ENCODE measurements at places on chromosomes 16 and 17.

- no peak for DNase-seq
Measured at GRCh38 chr16:23549938-23550337, 7.2 kb downstream of the EARS2 start.

DNA sequence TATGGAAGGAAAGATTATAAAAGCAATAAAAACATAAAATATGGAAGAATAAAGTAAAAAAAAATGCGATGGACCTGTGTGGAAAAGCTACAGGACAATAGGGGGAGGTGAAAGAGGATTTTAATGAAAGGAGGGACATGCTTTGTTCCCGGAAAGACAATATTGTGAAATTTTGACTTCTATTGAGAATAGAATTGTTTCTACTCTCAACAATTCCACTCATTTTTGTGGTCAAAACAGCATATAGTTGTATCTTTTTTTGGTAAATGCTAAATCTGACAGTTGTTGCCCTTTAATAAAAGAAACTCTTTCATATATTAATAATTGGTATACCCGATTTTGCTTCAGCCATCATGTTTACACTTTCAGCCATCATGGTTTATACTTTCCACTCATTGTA lies 22.9 kb upstream of the APPBP2 start:
- DNase-seq: no peak

DNA sequence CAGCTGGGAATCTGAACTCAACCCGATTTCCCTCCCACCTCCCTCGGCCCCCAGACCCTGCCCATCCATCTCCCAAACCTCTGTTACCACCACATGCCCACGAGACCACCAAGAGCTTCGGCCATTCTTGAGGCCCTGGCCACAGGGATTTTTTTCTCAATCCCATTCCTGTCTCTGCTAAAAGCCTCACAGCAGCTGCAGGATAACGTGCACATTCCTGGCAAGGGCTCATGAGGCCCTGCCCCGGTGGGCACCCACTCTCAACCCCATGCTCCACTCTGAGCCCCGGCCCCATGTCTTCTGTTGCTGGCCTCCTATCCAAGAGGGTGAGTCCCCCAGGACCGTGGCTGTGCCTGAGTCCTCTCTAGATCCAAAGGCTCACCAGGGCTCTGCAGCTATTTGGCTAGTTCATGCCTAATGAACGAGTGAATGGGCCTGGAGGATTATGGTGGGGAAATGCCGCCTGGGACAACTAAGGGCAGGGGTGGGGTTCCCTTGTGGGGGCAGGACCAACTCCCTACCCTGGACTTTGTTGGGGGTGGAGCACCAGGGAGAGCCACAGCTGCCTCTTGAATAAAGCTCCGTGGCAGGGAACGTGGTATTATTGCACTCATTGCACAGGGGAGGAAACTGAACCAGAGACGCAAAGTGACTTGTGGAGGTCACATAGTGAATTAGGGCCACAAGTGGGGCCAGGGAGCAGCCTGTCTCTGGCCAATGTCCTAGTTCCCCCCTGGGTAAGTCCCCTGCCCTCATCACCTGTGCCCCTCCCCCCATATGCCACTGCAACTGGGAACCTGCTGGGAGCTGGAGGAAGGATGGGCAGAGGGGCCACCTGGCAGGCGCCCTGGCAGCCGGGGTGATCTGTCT lies 113.8 kb upstream of the SMURF2 start:
- DNase-seq: no peak

DNA sequence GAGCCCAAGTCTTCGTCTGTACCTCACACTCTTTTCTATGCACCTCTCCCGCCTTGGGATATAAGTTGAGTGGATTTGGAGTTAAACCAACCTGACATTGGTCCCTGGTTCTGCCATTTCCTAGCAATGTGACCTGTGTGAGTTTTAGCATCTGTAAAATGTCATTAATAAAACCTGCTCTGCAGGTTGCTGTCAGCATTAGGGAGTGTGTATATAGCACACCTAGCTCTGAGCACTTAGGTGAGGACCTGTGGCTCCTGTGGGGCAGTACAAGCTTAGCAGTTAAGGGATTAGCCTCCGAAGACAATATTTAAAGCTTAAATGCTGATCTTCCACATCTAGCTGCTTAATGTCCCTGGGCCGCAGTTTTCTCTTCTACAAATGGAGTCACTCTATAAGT lies 248.0 kb downstream of the TMEM114 start:
- no peak for DNase-seq

DNA sequence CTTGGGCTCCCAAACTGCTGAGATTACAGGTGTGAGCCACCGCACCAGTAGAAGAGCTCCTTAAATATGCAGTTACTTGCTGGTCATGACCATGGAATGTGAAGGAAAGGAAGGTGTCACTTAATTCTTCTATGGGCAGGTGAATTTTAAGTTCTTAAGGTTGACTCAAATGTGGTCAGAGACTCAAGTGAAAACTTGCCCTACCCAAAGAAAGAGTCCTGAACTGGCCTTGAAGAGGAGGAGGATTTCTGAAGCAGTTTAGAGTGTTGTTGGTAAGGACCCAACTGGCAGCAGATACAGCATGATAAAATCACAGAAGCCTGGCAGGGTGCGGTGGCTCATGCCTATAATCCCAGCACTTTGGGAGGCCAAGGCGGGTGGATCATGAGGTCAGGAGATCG lies 29.4 kb downstream of the CHD9 start:
- no peak for DNase-seq

DNA sequence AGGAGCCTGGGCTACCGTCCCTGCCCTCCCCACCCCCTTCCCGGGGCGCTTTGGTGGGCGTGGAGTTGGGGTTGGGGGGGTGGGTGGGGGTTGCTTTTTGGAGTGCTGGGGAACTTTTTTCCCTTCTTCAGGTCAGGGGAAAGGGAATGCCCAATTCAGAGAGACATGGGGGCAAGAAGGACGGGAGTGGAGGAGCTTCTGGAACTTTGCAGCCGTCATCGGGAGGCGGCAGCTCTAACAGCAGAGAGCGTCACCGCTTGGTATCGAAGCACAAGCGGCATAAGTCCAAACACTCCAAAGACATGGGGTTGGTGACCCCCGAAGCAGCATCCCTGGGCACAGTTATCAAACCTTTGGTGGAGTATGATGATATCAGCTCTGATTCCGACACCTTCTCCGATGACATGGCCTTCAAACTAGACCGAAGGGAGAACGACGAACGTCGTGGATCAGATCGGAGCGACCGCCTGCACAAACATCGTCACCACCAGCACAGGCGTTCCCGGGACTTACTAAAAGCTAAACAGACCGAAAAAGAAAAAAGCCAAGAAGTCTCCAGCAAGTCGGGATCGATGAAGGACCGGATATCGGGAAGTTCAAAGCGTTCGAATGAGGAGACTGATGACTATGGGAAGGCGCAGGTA lies 762 bp downstream of the CDK12 start:
- DNase-seq: no peak

GRCh38 chr17:6953689-6954088 lies 42.2 kb upstream of the ALOX12 start:
- no peak for DNase-seq

DNA sequence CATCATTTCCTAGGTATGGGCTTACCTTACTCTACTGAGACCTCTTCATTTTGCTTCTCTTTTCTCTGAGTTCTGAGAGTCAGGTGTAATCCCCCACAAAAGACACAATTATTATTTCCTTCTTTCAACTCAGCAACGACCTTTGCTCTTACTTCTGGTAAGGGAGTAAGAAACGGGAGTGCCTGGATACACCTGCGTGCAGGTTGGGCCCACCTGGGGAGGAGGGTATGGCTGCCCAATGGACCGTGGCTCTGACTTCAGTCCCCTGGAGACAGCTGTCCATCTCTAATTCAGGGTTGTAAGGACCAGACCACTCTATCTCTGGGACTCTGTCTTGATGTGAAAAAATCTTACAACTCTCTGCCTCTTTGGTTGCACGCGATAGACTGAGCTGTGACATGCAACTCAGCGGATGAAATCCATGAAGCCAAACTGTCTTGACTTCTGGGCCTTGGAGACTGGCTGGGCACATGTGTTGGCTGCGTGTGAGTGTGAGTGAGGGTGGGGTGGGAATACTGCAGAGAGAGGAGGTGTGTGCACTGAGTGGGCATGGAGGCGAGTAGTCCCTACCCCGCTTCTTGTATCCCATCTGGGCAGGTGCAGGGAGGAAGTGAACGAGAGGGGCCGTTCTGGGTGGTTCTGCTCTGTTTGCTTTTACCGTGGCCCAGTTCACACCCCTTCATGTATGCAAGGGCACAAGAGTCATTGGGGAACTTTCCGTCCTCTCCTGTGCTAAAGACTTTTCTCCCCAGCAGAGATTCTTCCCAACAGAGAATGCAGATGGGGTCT lies 1.2 kb downstream of the TMEM238L start:
- no peak for DNase-seq

GRCh38 chr17:57154921-57155320 lies 69.9 kb downstream of the AKAP1 start:
- no peak for DNase-seq

- no peak for DNase-seq
Measured at GRCh38 chr16:79972053-79972704, 371.6 kb upstream of the MAF start.

DNA sequence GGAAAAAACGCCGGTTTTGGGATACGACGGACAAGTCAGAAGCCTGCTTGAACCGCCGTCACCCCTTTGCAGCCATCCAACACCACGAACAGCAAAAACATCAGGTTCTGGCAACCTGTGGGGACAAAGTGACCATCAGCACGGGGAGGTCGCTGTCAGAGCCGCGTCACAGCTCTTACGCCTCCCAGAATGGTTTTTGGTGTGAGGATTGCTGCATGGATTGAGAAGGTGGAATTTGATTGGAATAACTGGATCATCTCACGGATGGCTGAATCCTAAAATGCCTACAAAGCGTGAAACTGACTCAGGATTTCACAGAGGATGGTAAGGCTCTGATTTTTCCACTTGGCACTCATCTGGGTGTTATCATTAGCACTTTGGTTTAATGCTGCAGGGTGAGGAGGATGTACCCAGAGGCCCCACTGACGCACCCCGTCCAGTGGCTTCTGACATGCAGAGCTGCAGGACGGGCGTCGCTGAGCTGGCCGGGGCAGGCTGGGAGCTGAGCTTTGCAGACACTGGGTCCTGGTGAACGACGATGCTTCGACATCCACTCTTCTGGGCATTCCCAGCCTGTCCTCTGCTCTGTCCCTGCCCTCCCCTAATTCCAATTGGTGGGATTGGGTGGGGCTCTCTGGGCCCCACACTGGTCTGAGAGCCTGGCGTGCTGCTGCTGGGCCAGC lies 73.4 kb upstream of the CREBBP start:
- no peak for DNase-seq

DNA sequence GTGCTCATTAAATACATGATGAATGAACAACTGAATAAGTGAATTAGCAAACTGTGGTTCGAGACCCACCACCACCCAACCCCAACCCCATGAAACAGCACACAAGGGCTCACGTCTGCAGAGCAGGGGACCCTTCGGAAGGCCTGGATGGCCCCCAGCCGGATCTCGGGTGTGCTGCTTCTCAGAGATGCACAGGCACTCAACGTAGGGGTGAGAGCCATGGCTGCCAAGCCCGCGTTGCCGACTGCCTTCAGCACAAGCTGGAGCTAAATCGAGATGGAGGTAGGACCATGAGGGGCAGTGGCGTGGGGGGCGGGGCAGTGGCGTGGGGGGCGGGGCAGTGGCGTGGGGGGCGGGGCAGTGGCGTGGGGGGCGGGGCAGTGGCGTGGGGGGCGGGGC lies 93.2 kb downstream of the LITAF start:
- peak; percentile 67 for DNase-seq

GRCh38 chr16:74321356-74321755 lies 24.7 kb downstream of the PSMD7 start:
- DNase-seq: no peak

DNA sequence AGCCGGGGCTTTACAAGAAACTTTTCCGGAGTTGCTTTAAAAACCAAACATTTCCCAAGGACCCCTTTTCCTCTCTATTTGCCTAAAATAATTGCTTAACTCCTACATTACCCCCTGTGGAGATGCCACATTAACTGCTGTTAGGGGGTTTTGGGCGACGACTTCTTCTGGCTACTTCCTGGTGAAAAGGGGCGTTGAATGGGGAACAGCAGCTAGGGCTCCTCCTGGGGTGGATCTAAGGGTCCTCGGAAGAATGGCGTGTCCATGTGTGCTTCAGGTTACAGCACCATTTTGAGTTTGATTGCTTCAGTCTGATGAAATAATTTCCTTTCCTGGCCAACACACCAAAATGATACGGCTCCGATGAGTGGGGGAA lies 22.0 kb downstream of the ABCC1 start:
- DNase-seq: no peak

Measured in HEK293T (cell line).